WTC11 (cell line): ENCODE measurements at places on chromosomes 1 and 21. TPM values are rescaled to one million over a fixed set of nuclear protein-coding genes. Genes with fewer than 3 reads are reported as not detected.

- no peaks in the 10 kb centered on the region for H3K36me3 ChIP-seq
- H3K4me3 ChIP-seq: no peak overlapping the region
- H3K4me1 ChIP-seq: no peaks in the 10 kb centered on the region
- no peaks in the 10 kb centered on the region; the same call in 1 of the 2 replicates for H3K27me3 ChIP-seq
- H3K27ac ChIP-seq: no peak overlapping the region
These were observed 530.9 kb downstream of the PTPRU start for GRCh38 chr1:29767088-29767685.

DNA sequence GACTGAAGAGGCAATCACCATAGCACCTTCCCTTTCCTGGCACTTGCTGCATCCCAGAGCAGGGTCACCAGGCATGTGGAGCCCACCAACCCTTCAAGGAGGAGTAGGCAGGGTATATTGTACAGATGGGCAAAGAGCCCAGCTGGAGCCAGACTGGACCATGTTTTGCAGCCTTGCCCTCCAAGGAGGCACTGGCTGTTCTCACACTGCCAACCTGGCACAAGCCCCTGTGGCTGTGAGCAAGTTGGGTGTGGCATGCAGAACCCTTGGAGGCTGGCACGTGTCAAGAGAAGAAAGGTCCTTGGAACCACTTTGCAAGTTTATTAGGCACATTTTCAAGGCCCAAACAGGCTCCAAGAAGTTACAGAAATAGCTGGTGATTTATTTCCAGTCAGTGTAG lies 146.4 kb downstream of the FOXD2 start:
- H3K36me3 ChIP-seq: no peaks in the 10 kb centered on the region
- H3K4me1 ChIP-seq: peaks cover 4% of the 10 kb centered on the region
- no peak for DNase-seq
- peaks cover 17% of the 10 kb centered on the region for H3K27me3 ChIP-seq
- H3K4me3 ChIP-seq: no peak overlapping the region
- no peak overlapping the region for H3K27ac ChIP-seq

GRCh38 chr21:31509194-31510017 lies 150.1 kb upstream of the SOD1 start:
- no peak overlapping the region for H3K4me3 ChIP-seq
- no peaks in the 10 kb centered on the region for H3K36me3 ChIP-seq
- DNase-seq: peak; percentile 82
- H3K4me1 ChIP-seq: peaks cover 50% of the 10 kb centered on the region
- H3K27me3 ChIP-seq: no peaks in the 10 kb centered on the region

- H3K27ac ChIP-seq: no peak overlapping the region
- peaks cover 14% of the 10 kb centered on the region for H3K27me3 ChIP-seq
- H3K4me1 ChIP-seq: no peaks in the 10 kb centered on the region; the same call in 1 of the 2 replicates
- H3K36me3 ChIP-seq: no peaks in the 10 kb centered on the region
- no peak overlapping the region for H3K4me3 ChIP-seq
These were observed 7.1 kb upstream of the ZSCAN20 start for GRCh38 chr1:33465316-33465715.

DNA sequence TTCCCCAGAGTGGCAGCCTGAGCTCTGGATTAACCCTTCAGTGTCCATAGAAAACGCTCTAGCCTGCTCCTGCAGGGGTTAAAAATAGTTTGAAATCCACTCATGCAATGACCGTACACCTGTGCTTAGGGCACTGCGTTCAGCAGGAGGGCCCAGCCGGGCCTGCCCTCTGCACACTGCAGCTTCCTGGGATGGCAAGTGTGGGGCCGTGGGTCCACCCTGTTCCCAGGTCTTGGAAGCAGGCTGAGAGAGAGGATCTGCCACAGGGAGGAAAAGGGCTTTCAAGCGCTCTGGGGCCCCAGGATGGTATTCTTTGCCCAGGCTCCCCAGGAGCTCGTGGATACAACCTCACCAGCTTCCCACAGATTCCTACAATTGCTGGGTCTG lies 1.5 kb upstream of the S100B start:
- H3K4me1 ChIP-seq: peaks cover 30% of the 10 kb centered on the region
- no peaks in the 10 kb centered on the region; the same call in 1 of the 2 replicates for H3K36me3 ChIP-seq
- no peak overlapping the region for H3K4me3 ChIP-seq
- H3K27me3 ChIP-seq: peaks cover 6% of the 10 kb centered on the region
- no peak overlapping the region for H3K27ac ChIP-seq

GRCh38 chr1:216015116-216015515 lies 408.1 kb downstream of the USH2A start:
- no peak for DNase-seq
- H3K4me1 ChIP-seq: peaks cover 30% of the 10 kb centered on the region
- no peak overlapping the region for H3K4me3 ChIP-seq
- H3K36me3 ChIP-seq: peaks cover 7% of the 10 kb centered on the region

The ADCY10 gene
- 0.07 to 0.34 TPM in 2 of 3 replicates, not detected in the other for total RNA-seq

- no peaks in the 10 kb centered on the region for H3K36me3 ChIP-seq
- DNase-seq: no peak
- peaks cover 8% of the 10 kb centered on the region for H3K4me1 ChIP-seq
- no peaks in the 10 kb centered on the region for H3K27me3 ChIP-seq
- H3K27ac ChIP-seq: no peak overlapping the region
- no peak overlapping the region for H3K4me3 ChIP-seq
These were observed 150.9 kb downstream of the PTPRU start for GRCh38 chr1:29387210-29387609.

- H3K27me3 ChIP-seq: no peaks in the 10 kb centered on the region
- no peak overlapping the region for H3K4me3 ChIP-seq
- peaks cover 15% of the 10 kb centered on the region for H3K4me1 ChIP-seq
- peak overlapping the region; percentile 44 for H3K27ac ChIP-seq
These were observed 155.4 kb downstream of the PGBD5 start for GRCh38 chr1:230270559-230271281.

The DDAH1 gene
- total RNA-seq: 22.8 to 27.8 TPM (median 27.5 TPM) in 3 replicates

DNA sequence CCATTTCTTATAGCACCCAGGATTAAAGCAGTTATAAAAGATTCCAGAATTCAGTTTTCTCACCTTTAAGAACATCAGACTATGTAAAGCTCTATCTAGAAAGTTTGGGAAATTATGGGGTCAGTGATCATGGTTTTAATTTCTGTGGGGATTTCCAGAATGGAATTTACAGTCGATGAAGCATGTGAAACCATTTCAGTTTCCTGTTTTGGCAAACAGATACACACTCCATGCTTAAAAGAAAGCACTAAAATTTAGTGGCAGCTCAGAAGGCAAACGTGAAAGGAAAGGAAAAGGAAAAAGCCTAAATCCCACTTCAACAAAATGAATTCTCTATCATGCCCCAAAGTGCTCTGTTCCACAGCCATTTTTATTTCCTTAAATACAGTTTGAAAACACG lies 60.4 kb downstream of the FYB2 start:
- H3K4me3 ChIP-seq: no peak overlapping the region
- H3K4me1 ChIP-seq: no peaks in the 10 kb centered on the region
- H3K27ac ChIP-seq: no peak overlapping the region
- H3K36me3 ChIP-seq: no peaks in the 10 kb centered on the region

DNA sequence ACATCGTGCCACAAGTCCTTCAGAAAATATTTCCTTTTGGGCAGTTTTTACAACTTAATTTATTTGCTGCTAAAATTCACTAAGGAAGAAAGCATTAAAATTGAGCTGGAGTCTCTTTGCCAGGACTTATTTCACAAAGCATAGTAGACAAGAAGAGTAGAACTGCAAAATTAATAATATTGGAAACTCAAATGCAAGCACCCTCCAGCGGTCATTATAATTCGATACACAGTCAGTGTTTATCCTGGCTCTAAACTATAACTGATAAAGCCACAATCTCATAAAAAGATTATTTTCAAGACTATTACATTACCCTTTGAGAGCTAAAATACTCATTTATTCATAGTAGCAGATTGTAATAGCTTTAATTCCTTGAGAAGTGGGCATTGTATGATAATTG lies 655.4 kb downstream of the RWDD3 start:
- DNase-seq: no peak
- no peaks in the 10 kb centered on the region for H3K27me3 ChIP-seq
- peak overlapping the region; percentile 67; the same call in 1 of the 2 replicates for H3K27ac ChIP-seq
- peaks cover 5% of the 10 kb centered on the region; the same call in 1 of the 2 replicates for H3K36me3 ChIP-seq

GRCh38 chr1:204094313-204094729 lies 21.4 kb downstream of the SOX13 start:
- no peaks in the 10 kb centered on the region; the same call in 1 of the 2 replicates for H3K36me3 ChIP-seq
- peak overlapping the region; percentile 31 for H3K4me3 ChIP-seq
- DNase-seq: no peak
- H3K4me1 ChIP-seq: peaks cover 82% of the 10 kb centered on the region

The OR2L8 gene
- not detected in 3 replicates for total RNA-seq

The MRPL55 gene
- total RNA-seq: 65.8 to 70.5 TPM (median 66.9 TPM) in 3 replicates

DNA sequence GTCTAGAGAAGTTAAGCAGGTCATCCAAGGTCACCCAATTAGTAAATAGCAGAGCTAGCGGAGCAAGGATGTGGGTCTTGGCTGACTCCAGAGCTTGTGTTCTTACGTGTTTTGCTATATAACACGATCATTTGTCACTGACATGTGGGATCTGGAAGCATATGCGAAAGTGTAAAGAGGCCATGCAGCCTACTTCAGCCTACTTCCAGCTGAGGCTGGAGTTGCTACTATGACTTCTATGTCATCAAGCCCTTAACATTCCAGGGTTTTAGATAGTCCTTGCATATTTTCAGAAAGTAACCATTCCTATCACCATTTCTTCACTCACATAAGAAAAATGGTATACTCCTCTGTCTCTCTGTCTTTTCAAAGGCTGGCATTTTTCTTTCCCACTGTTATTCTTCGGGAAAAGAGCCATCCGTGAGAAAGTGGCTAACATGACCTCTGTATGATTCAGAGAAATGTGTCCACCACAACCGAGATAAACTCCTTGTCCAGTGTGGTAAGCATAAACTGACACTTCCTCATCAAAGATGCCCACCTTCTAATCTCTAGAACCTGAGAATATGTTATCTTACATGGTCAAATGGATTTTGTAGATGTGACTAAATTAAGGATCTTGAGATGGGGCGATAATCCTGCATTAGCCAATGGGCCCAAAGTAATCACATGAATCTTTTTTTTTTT lies 24.0 kb upstream of the ABL2 start:
- H3K27me3 ChIP-seq: no peaks in the 10 kb centered on the region
- no peak overlapping the region for H3K4me3 ChIP-seq
- no peaks in the 10 kb centered on the region for H3K4me1 ChIP-seq
- DNase-seq: no peak

DNA sequence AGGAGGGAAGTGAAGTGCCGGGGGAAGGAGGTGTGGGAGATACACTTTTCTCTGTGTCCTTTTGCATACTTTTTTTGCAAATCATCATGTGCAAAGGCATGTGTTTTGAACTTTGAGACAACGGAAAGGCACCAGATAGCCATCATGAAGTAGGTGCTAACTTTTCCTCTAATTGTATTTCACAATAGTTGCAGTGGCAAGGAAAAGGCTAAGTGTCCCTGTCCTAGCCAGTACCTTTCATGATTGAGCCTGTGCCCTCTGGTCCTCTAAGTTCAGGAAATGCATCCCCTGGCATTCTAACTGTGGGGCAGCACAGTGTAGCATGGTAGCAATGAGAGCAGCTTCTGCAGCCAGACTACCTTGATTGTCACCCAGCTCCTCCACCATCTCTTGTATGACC lies 186.2 kb downstream of the ADSS2 start:
- no peaks in the 10 kb centered on the region for H3K36me3 ChIP-seq
- H3K4me3 ChIP-seq: no peak overlapping the region
- no peak overlapping the region for H3K27ac ChIP-seq
- no peaks in the 10 kb centered on the region for H3K27me3 ChIP-seq

GRCh38 chr1:151905070-151905442 lies 4.3 kb downstream of the THEM4 start:
- peaks cover 10% of the 10 kb centered on the region for H3K27me3 ChIP-seq
- no peak for DNase-seq
- peaks cover 74% of the 10 kb centered on the region for H3K36me3 ChIP-seq
- H3K27ac ChIP-seq: no peak overlapping the region

The ZNF678 gene
- 26.4 to 28.9 TPM (median 28.3 TPM) in 3 replicates for total RNA-seq

DNA sequence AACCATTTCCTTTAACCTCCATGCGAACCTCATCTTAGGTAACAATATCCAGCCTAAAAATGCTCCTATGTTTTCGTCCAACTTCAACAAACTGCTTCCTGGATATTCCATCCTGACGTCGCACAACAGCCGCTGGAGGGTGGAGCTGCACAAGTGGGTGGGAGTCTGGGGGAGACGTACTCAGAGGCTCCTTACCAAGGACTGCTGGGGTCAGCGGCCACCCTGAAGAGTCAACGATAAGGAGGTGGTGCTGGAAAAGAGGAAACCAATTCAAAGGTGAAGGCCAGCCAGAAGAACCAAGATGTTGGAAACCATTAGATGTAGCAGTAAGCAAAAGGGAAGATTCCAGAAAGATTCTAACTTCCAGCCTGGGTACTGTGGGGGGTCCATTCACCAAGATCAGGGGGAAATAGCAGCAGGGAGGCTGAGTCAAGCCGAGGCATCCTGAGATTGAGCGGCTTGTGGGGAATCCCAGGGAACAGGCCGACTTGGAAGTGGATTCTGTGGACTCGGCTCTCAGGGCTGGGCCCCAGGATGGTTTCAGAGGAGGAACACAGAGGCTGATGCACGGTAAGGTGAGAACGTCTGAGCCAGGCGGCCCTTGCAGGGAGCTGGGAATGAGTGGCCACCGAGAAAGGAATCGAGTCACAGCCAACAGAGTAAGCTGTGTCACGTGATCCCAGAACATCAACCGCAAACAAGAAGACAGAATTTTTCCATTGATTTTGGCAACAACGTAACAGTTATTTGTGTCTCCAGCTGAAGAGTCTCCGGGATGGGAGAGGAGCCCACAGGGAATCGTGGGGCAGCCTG lies 375.7 kb downstream of the NPHP4 start:
- no peak overlapping the region for H3K4me3 ChIP-seq
- H3K27ac ChIP-seq: no peak overlapping the region
- peaks cover 10% of the 10 kb centered on the region for H3K27me3 ChIP-seq
- H3K36me3 ChIP-seq: peaks cover 56% of the 10 kb centered on the region
- no peak for DNase-seq

DNA sequence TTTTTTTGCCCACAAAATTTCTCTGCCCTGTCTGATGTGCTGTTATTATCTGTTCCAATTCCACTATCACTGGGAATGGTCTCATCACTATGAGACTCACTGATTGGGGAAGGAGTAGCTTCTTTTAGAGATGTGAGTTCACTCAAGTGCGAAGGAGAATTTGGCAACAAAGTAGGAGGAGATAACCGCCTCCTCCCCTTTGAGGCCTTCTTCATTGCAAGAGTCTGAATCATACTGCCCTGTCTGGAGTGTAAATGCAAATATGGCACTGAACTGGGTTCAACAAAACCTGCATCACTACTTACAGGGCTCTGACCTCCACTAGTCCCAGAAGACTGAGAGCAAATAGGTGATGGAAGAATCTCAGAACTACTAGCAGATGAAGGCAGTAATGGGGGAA lies 83.4 kb downstream of the ASH1L start:
- H3K36me3 ChIP-seq: peaks cover 40% of the 10 kb centered on the region
- H3K4me3 ChIP-seq: no peak overlapping the region
- no peaks in the 10 kb centered on the region for H3K27me3 ChIP-seq
- H3K27ac ChIP-seq: peak overlapping the region; percentile 4; the same call in 1 of the 2 replicates
- DNase-seq: no peak
- H3K4me1 ChIP-seq: peaks cover 19% of the 10 kb centered on the region

The SYT6 gene
- total RNA-seq: 54.2 to 58.2 TPM (median 55.9 TPM) in 3 replicates

- H3K4me3 ChIP-seq: peak overlapping the region; percentile 77
- H3K4me1 ChIP-seq: peaks cover 31% of the 10 kb centered on the region
- H3K36me3 ChIP-seq: no peaks in the 10 kb centered on the region; the same call in 1 of the 2 replicates
- no peak overlapping the region for H3K27ac ChIP-seq
These were observed 35.8 kb downstream of the PIK3CD start for GRCh38 chr1:9687120-9687873.

The XCL2 gene
- total RNA-seq: not detected in 3 replicates
